ENCODE measurements at places on chromosomes 3 and 15. TPM values are rescaled to one million over a fixed set of nuclear protein-coding genes. Genes with fewer than 3 reads are reported as not detected.

GRCh38 chr3:188904670-188905069 lies 267.1 kb upstream of the TPRG1 start:
- DNase-seq = no peak

DNA sequence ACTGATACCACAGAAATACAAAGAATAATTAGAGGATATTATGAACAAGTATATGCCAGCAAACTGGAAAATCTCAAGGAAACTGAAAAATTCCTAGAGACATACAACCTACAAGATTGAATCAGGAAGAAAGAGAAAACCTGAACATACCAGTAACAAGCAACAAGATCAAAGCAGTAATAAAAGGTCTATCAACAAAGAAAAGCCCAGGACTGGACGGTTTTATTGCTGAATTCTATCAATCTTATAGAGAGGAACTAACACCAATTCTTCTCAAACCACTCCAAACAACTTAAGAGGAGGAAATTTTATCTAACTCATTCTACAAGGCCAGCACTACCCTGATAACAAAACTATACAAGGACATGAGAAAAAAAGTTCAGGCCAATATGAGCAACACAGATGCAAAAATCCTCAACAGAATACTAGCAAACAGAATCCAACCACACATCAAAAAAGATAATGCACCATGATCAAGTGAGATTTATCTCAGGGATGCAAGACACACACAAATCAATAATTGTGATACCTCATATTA lies 71.1 kb upstream of the IMPG2 start:
- no peak for DNase-seq

DNA sequence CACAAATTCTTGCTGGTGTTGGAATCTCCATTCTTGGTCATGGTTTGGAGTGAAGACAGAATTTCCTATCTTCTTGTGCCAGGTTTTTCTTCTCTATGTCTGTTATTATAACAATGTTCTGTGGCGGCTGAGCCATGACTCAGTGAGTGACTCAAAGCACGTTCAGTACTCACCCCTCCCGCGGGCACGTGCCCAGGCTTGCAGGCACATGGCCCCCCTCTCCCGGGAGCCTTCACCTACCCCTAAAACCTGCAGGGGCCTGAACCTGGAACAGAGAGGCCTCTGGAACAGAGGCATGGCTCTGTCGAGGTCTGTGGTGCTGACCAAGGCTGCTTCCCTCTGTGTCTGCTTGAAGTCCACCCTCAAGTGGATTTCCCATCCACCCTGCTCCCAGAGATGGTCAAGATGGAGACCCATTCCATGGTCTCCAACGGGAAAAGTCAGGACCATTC lies 27.6 kb downstream of the PLXNB1 start:
- peak; percentile 42 for DNase-seq

GRCh38 chr3:17030438-17030837 lies 145.7 kb downstream of the PLCL2 start:
- no peak for DNase-seq

DNA sequence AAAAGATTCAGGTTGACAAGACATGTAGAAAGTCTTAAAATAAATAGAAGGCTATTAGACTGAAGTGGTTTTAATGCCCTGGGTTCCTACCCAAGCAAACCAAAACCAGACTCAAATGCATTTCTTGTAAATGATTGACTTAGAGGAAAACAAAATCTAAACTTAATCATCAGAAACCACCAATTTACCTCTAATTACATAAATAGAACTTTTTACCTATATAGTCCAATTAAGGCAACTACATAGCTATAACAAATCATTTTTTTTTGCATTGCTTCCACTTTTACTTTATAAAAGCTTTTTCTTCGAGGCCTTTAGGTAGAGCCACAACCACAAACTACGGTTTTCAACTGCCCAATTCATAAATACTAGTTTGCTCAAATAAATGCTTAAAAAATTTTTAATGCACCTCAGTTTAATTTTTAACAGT lies 231.3 kb upstream of the ARHGEF26 start:
- DNase-seq = no peak

DNA sequence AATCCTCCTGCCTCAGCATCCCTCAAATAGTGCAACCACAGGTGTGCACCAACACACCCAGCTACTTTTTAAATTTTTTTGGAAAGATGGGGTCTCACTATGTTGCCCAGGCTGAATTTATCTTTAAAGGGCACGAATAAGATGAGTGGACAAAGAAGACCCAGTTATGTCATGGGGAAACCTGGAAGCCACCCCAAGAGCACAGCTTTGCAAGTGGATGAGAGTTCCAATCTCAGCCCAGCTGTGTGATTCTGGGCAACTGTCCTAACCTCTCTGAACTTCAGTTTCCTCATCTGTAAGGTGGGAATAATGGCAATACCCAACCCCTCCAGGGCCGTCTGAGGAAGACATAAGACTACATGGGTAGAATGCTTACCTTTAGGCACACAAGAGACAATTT lies 32.2 kb downstream of the DNAJB8 start:
- DNase-seq = no peak

DNA sequence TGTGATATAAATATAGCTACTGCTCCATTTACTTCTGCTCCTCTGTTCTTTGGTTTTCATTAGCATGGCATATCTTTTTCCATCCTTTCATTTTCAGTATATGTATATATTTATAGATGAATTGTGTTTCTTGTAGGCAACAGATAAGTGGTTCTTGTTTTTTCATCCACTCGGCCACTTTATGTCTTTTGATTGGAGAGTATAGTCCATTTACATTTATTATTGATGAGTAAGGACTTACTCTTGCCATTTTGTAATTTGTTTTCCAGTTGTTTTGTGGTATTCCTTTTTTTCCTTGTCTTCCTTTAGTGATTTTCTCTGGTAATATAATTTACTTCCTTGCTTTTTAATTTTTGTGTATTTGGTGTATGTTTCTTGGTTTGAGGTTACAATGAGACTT lies 26.8 kb upstream of the COPB2 start:
- DNase-seq = no peak

GRCh38 chr15:43143203-43143941 lies 10.0 kb downstream of the TMEM62 start:
- no peak for DNase-seq

GRCh38 chr3:151787626-151788025 lies 26.3 kb upstream of the AADAC start:
- DNase-seq = peak; percentile 16

DNA sequence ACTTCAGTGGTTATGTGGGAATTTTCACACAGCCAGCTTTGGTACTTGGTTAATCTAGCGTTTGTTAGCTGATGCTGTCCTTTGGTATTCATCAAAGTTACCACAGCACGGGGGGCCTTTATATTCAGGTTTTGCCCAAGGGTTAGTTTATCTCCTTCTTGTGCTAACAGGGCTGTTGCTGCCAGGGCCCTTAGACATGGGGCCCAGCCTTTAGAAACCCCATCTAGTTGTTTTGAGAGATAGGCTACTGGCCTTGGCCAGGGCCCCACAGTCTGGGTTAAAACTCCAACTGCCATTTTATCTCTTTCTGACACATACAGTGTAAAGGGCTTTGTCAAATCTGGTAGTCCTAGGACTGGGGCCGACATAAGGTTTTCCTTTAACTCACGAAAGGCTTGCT lies 7.5 kb upstream of the DNAAF4 start:
- no peak for DNase-seq

GRCh38 chr3:72272356-72272755 lies 487.4 kb upstream of the PROK2 start:
- DNase-seq = no peak

DNA sequence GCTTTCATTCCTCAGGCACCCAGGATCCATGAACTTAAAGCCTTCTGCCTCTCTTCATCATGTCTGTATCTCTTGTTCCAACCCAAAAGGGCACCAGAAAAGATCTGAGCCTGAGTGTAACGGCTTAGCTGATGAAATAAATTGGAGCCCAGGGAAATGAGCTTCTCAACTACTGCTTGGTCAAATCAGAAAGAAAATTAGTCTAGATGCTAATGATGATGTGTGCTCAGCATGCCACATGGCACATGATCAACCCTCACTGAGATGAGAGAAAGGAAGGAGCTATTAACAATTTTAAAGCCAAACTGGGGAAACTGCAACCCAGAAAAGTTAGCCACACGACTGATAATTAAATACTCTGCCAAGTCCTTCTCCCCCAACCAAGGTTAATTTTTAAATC lies 325.7 kb downstream of the CNTN3 start:
- DNase-seq = no peak

DNA sequence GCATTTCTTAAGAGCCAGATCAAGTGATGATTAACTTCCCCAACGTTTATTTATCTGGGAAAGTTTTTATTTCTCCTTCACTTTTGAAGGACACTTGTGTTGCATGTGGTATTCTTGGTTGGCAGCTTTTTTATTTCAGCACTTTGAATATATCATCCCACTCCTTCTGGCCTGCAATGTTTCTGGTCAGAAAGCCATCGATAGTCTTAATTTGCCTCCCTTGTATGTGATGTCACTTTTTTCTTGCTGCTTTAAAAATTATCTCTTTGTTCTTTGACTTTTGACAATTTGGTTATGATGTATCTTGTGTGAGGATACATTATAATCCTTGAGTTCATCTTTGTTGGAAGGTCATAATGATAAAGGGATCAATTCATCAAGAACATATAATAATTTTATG lies 503.2 kb downstream of the OTOL1 start:
- DNase-seq = no peak

DNA sequence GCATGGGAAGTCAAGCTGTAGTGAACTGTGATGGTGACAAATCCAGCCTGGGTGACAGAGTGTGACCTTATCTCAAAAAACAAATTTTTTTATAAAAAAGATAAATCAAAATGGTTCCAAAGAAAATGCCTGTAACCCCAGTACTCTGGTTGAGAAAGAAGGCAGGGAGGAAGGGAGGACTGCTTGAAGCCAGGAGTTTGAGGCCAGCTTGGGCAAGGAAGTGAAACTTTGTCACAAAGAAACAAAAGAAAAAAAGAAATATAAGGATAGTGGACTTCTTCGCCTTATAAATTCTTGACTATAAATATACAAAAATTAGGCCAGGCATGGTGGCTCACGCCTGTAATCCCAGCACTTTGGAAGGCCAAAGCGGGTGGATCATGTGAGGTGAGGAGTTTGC lies 34.1 kb downstream of the SMARCC1 start:
- no peak for DNase-seq

- DNase-seq = no peak
Observed at GRCh38 chr3:71309342-71309741, 274.2 kb downstream of the FOXP1 start.

DNA sequence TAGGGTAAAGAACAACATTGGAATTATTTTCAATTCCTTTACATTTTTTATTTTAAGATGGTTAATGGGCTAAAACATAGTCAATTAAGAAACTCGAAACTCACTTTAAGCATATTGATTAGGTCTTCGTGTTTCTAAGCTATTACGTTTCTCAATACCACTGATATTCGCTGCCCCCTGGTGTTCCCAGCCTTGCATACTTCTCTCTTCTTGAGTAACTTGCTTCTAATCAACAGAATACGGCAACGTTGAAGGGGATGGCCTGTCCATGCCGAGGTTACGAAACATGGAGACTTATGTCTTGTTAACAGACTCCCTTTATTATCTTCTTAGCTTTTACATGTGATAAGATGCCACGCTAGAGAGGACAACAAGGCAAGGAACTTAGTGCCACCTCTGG lies 43.6 kb downstream of the ROBO1 start:
- DNase-seq = no peak

DNA sequence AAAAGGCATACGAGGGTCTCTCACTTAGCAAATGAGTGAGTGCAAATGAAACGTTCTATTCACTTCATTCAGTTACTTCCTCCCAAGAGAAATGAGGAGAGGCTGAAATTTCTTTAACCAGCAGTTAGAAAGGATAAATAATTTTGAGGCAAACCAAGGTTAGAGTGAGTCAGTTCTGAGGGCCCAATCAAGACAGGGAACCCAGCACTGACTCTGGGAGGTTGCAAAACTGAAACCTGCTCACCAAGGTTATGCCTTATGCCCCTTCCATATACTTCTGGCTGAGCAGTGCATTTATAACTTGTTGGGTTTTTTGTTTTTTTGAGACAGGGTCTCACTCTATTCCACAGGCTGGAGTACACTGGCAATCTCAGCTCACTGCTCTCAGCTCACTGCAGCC lies 4.5 kb upstream of the RPSA start:
- no peak for DNase-seq

Gene GRK7
- not detected for total RNA-seq

Gene MORC1
- not detected for total RNA-seq

Gene KNG1
- not detected for total RNA-seq

Gene ROBO2
- total RNA-seq = not detected

Gene SPINK8
- total RNA-seq = not detected

Gene NRROS
- total RNA-seq = not detected

Measured in SJSA1 (cell line).